ENCODE measurements at places on chromosomes 4 and X. TPM values are rescaled to one million over a fixed set of nuclear protein-coding genes. Genes with fewer than 3 reads are reported as not detected.

Gene MAGEB10
- not detected for total RNA-seq

Gene TCEANC
- total RNA-seq, result 1.9 TPM

Gene MGAT4D
- total RNA-seq, result not detected

Gene GPRIN3
- 1.0 TPM for total RNA-seq

Gene PSMD10
- total RNA-seq, result 33.2 TPM

Gene CDKL2
- not detected for total RNA-seq

Gene EGF
- total RNA-seq, result not detected

Gene MGST2
- 16.0 TPM for total RNA-seq

Gene GCNA
- 5.6 TPM for total RNA-seq

Gene COL4A5
- 39.7 TPM for total RNA-seq

Gene TMEM192
- 12.9 TPM for total RNA-seq

Gene IL1RAPL1
- total RNA-seq, result 0.06 TPM

Gene ARX
- total RNA-seq, result not detected

Gene ASB9
- total RNA-seq, result not detected

Gene PTCHD1
- 0.06 TPM for total RNA-seq

Gene PRSS12
- not detected for total RNA-seq

Gene NLGN4X
- 4.2 TPM for total RNA-seq

Gene SUPT20HL1
- not detected for total RNA-seq

Gene STK32B
- total RNA-seq, result 1.7 TPM

Gene SEL1L3
- total RNA-seq, result 41.6 TPM

Gene PHKA1
- total RNA-seq, result 10.2 TPM

Gene COL25A1
- total RNA-seq, result 0.25 TPM

Gene CLDN22
- total RNA-seq, result not detected

Gene USP46
- total RNA-seq, result 8.9 TPM

Gene ATOH1
- total RNA-seq, result not detected

Gene HDX
- 1.2 TPM for total RNA-seq

Gene CD38
- total RNA-seq, result 0.12 TPM

Gene PCDH10
- 0.05 TPM for total RNA-seq

Gene C1QTNF7
- 1.9 TPM for total RNA-seq

Gene TMEM156
- total RNA-seq, result 0.49 TPM

Gene FTSJ1
- 36.4 TPM for total RNA-seq

All from cardiac ventricle fibroblast (primary cell).